ENCODE measurements at places on chromosomes 11 and 22. TPM values are rescaled to one million over a fixed set of nuclear protein-coding genes. Genes with fewer than 3 reads are reported as not detected.
A peak's percentile ranks its signal among the peaks of the same experiment; 100 is the strongest.

GRCh38 chr11:7332962-7333361 lies 81.3 kb downstream of the SYT9 start:
- H3K4me3 ChIP-seq, result no peak overlapping the region
- H3K36me3 ChIP-seq, result no peaks in the 10 kb centered on the region
- H3K27me3 ChIP-seq, result peaks cover 10% of the 10 kb centered on the region

DNA sequence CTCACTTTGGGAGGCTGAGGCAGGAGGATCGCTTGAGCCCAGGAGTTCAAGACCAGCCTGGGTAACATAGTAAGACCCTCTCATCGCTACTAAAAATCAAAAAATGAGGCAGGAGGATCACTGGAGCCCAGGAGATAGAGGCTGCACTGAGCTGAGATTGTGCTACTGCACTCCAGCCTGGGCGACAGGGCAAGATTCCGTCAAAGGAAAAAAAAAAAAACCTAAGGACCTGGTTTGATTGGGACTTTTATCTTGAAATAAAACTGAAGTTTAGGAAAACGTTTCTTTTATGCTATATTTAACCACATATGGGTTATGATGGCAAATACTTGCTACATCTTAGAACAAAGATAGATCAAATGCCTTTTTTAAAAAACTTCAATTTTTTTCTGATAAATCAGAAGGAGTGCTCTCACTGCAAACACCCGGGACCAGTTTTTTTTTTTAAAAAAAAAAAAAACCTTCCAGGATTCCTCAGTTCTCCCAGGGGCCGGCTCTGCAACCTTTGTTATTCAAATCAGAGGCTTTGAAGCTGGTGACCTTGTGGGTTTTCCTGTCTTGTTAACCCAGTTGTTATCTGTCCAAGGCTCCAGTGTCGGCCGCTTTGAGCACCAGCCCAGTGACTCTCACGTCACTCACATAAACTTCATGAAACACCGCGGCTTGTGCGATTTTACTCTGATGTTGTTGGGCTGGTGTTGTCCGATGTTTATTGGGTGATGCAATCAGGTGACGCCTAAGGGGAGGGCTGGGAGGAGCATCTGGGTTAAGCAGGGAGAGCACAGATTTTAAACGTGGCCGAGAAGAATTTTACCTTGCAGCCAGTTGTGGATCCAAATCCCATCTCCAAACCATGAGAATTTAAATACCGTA lies 24.7 kb upstream of the SLC22A12 start:
- H3K4me1 ChIP-seq, result peaks cover 4% of the 10 kb centered on the region
- no peaks in the 10 kb centered on the region for H3K36me3 ChIP-seq
- peak overlapping the region; percentile 85 for H3K27ac ChIP-seq
- DNase-seq, result peak; percentile 70
- no peaks in the 10 kb centered on the region for H3K27me3 ChIP-seq

GRCh38 chr11:86202013-86202336 lies 42.6 kb upstream of the EED start:
- H3K27ac ChIP-seq, result no peak overlapping the region
- H3K4me3 ChIP-seq, result no peak overlapping the region
- H3K36me3 ChIP-seq, result no peaks in the 10 kb centered on the region
- DNase-seq, result peak; percentile 39
- H3K27me3 ChIP-seq, result peaks cover under 1% of the 10 kb centered on the region

- H3K4me1 ChIP-seq, result no peaks in the 10 kb centered on the region
- no peaks in the 10 kb centered on the region for H3K36me3 ChIP-seq
- H3K27ac ChIP-seq, result no peak overlapping the region
- H3K4me3 ChIP-seq, result no peak overlapping the region
- H3K27me3 ChIP-seq, result peaks cover 17% of the 10 kb centered on the region
Measured at GRCh38 chr11:126748100-126748791, 252.3 kb downstream of the KIRREL3 start.

DNA sequence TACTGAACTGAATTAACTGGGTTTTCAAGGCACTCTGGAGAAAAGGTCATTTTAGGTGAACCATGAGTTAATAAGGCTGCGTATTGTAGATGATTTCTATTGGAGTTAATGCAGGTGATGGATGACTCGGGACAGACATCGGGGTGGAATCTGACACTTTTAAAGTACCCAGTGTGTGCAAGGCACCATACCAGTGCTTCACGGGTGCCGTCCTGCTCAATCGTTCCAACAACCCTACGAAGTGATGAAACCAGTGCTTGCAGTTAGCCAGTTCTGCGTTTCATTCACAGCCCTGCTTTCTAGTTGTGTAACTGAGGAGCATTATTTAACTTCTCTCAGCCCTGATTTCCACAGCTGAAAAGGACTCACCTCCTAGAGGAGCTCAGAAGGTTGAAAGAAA lies 216.5 kb downstream of the BARX2 start:
- no peaks in the 10 kb centered on the region for H3K4me1 ChIP-seq
- no peak overlapping the region for H3K4me3 ChIP-seq
- H3K27me3 ChIP-seq, result peaks cover 14% of the 10 kb centered on the region
- DNase-seq, result no peak
- H3K36me3 ChIP-seq, result no peaks in the 10 kb centered on the region
- no peak overlapping the region for H3K27ac ChIP-seq

GRCh38 chr22:35555483-35555890 lies 14.9 kb downstream of the RASD2 start:
- H3K4me3 ChIP-seq, result no peak overlapping the region
- H3K27me3 ChIP-seq, result peaks cover 2% of the 10 kb centered on the region
- peaks cover 12% of the 10 kb centered on the region for H3K4me1 ChIP-seq
- H3K36me3 ChIP-seq, result no peaks in the 10 kb centered on the region
- DNase-seq, result no peak

GRCh38 chr22:27794226-27794625 lies 7.3 kb downstream of the MN1 start:
- H3K4me3 ChIP-seq, result no peak overlapping the region
- no peaks in the 10 kb centered on the region for H3K27me3 ChIP-seq
- no peaks in the 10 kb centered on the region for H3K4me1 ChIP-seq
- no peaks in the 10 kb centered on the region for H3K36me3 ChIP-seq
- no peak for DNase-seq

DNA sequence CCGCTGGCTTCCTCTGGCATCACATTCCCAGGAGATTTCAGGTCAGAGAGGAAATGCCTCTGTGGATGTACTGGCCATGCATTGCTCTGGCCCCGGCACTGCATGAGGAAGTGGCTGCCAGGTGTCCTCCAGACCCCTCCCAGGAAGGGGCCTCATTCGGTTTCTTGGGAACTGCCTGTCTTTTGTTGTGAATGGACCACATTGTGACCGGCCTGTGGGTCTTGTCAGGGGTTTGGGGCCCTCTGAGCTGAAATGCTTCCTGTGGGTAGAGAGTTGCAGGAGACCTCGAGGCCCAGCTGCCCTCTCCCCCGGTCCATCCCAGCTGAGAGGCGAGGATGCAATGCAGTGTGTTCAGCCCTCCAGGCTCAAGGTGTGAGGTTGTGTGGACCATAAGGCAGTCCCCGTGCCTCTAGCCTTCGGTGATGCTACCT lies 18.8 kb upstream of the ST3GAL4 start:
- peaks cover 12% of the 10 kb centered on the region for H3K4me1 ChIP-seq
- H3K27me3 ChIP-seq, result no peaks in the 10 kb centered on the region
- H3K27ac ChIP-seq, result peak overlapping the region; percentile 77
- peaks cover 28% of the 10 kb centered on the region for H3K36me3 ChIP-seq

DNA sequence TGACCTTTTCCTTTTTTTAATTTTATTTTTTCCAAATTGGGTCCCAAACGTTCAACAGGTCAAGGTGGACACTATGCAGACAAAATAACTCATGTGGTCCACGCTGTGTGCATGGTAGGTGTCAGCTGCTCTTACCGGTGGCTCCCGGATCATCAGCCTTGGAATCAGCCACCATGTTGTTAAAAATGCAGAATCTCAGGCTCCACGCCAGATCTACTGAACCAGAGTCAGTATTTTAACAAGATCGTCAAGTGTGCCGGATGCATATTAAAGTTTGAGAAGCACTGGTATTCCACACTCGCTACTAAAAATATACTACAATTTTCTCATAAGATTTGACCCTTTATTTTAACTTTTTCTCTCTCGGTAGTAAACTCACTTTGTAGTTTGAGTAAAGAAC lies 553 bp upstream of the LDLRAD3 start:
- DNase-seq, result no peak
- no peaks in the 10 kb centered on the region for H3K36me3 ChIP-seq
- H3K4me1 ChIP-seq, result peaks cover 3% of the 10 kb centered on the region
- peaks cover 45% of the 10 kb centered on the region for H3K27me3 ChIP-seq
- H3K27ac ChIP-seq, result no peak overlapping the region

GRCh38 chr11:1389932-1390568 lies at the start of gene BRSK2:
BRSK2 (plus strand) TSS chr11:1389934; CDS start chr11:1390285, 351 bp downstream.
- peak within 1 kb of the TSS; percentile 53 for H3K4me3 ChIP-seq
- no peak within 1 kb of the TSS for H3K27ac ChIP-seq
- H3K27me3 ChIP-seq, result peaks cover 25% of the 10 kb centered on the region
- peak; percentile 32 for DNase-seq

- no peak for DNase-seq
- no peak overlapping the region for H3K4me3 ChIP-seq
- H3K27me3 ChIP-seq, result no peaks in the 10 kb centered on the region
- H3K4me1 ChIP-seq, result no peaks in the 10 kb centered on the region
Measured at GRCh38 chr22:44436736-44437135, 61.3 kb downstream of the RTL6 start.

GRCh38 chr11:60996381-60997138 lies 25.1 kb downstream of the CD6 start:
- H3K4me1 ChIP-seq, result peaks cover 78% of the 10 kb centered on the region
- no peak for DNase-seq
- H3K27me3 ChIP-seq, result no peaks in the 10 kb centered on the region
- no peak overlapping the region for H3K4me3 ChIP-seq
- H3K27ac ChIP-seq, result peak overlapping the region; percentile 97

GRCh38 chr22:30538280-30538679 lies 8.3 kb downstream of the SEC14L6 start:
- H3K36me3 ChIP-seq, result no peaks in the 10 kb centered on the region
- peaks cover 2% of the 10 kb centered on the region for H3K4me1 ChIP-seq
- no peak overlapping the region for H3K4me3 ChIP-seq
- peaks cover 19% of the 10 kb centered on the region for H3K27me3 ChIP-seq
- DNase-seq, result no peak
- no peak overlapping the region for H3K27ac ChIP-seq

DNA sequence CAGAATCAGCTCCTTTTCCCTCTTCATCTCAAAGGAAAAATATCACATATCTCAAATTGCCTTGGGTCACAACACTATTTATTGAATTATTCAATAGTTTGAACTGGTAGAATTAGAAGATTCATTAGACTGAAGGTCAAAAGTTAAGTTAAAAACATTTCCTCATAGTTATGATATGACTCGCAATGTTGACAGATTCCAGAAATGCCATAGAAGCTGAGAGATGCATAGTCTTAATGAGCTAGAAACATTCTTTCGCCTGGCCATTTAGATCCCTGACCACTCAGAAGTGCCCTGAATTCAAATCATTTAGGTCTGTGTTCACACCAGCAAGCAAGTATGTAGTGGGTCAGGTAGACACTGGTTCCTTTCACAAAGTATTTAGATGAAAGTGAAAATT lies 44.4 kb downstream of the FAT3 start:
- H3K27ac ChIP-seq, result no peak overlapping the region
- no peaks in the 10 kb centered on the region for H3K4me1 ChIP-seq
- no peak for DNase-seq
- H3K4me3 ChIP-seq, result no peak overlapping the region
- H3K36me3 ChIP-seq, result no peaks in the 10 kb centered on the region

DNA sequence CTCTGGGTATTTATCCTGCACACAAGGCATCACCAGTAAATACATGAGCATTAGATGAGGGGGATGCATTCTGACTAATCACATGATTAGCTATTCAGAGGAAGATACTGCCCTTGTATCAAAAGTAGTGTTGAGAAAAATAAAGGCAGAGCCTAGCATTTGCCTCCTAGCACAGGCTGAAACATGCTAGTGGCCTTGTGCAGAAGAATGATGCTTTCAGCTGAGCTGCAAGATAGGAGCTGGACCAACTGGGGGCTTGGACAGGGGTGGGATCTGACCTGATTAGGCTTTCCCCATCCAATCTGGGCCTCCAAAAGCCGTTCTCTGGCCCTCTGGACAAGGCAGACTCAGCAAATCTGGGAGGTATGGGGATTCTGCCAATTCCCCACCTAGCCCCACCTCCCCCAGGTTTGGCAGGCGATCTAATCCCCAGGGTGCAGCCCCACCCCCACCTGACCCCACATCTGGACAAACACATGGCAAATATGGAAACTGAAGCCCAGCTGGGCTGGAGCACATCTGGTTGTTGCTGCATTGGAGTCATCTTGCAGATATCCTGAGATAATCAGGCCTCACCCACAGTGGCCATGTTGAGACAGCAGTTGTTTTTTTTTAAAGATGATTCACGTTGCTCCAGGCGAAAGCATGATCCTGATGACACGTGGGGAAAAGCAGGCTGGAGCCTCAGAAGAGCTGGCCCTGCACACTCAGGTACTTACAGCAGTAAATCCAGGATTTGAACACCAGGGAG lies 4.4 kb upstream of the MISFA start:
- no peak overlapping the region for H3K27ac ChIP-seq
- H3K27me3 ChIP-seq, result no peaks in the 10 kb centered on the region
- peaks cover 10% of the 10 kb centered on the region for H3K4me1 ChIP-seq
- no peak for DNase-seq
- H3K36me3 ChIP-seq, result no peaks in the 10 kb centered on the region

- H3K4me1 ChIP-seq, result no peaks in the 10 kb centered on the region
- no peaks in the 10 kb centered on the region for H3K36me3 ChIP-seq
- DNase-seq, result no peak
- peaks cover 10% of the 10 kb centered on the region for H3K27me3 ChIP-seq
Measured at GRCh38 chr11:78920329-78920728, 345.7 kb upstream of the NARS2 start.

DNA sequence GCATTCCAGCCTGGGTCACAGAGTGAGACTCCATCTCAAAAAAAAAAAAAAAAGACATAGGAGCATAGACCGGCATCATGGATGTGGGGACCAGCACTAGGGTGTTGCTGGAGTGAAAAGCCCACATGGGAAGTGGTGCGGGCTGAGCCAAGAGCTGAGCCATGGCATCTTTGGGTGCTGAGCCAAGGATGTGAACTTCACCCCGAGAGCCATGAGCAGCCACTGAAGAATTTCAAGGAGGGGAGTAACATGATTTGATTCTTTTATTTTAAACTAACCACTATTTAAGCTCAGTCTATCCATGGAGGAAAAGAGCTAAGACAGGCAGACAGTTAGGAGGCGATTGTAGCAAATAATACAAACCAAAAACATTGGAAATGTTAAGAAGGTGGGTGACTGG lies 57.4 kb downstream of the AHNAK start:
- no peaks in the 10 kb centered on the region for H3K4me1 ChIP-seq
- no peaks in the 10 kb centered on the region for H3K36me3 ChIP-seq
- no peak overlapping the region for H3K27ac ChIP-seq
- no peak for DNase-seq
- no peak overlapping the region for H3K4me3 ChIP-seq
- H3K27me3 ChIP-seq, result no peaks in the 10 kb centered on the region

DNA sequence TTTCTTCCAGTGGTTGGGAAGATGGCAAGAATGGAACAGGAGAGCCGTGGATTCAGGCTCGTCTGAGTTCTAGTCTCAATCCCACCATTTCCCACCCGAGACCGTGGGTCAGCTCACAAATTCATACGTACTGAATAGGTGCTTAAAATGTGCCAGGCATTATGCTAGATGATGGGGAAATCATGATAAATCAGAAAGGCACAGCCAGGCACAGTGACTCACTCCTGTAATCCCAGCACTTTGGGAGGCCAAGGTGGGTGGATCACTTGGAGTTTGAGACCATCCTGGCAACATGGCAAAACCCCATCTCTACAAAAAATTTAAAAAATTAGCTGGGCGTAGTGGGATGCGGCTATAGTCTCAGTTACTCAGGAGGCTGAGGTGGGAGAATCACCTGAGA lies 7.1 kb downstream of the TRIOBP start:
- H3K27me3 ChIP-seq, result no peaks in the 10 kb centered on the region
- no peak for DNase-seq
- no peak overlapping the region for H3K4me3 ChIP-seq
- H3K36me3 ChIP-seq, result peaks cover 8% of the 10 kb centered on the region
- no peak overlapping the region for H3K27ac ChIP-seq

TMPRSS13 gene
- 1.7 TPM for total RNA-seq

OR5D13 gene
- total RNA-seq, result not detected
